ENCODE measurements at places on chromosomes 13 and 19.

DNA sequence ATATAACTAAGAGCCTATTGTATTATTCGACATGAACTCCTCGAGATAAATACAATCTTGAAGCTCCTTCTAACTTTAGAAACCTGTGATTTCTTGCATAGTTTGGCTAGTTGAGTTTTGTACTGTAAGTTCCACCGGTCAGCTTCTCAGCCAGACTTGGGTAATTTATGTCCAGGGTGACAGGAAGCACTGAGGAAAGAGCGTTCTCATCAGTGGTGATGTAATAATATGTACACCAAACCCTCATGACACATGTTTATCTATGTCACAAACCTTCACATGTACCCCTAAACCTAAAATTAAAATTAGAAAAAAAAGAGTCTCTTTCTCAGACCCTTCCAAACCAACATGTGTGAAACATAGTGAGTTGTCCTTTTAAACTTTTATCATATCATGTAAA is 205.7 kb downstream of the KCNRG start:
- DNase-seq: no peak

GRCh38 chr19:20162821-20163220 is 4.2 kb upstream of the ZNF486 start:
- no peak for DNase-seq

GRCh38 chr19:7528192-7528519 is 5.7 kb downstream of the MCOLN1 start:
- no peak for DNase-seq

- no peak for DNase-seq
Measured at GRCh38 chr19:47404334-47405196, 14.8 kb downstream of the MEIS3 start.

DNA sequence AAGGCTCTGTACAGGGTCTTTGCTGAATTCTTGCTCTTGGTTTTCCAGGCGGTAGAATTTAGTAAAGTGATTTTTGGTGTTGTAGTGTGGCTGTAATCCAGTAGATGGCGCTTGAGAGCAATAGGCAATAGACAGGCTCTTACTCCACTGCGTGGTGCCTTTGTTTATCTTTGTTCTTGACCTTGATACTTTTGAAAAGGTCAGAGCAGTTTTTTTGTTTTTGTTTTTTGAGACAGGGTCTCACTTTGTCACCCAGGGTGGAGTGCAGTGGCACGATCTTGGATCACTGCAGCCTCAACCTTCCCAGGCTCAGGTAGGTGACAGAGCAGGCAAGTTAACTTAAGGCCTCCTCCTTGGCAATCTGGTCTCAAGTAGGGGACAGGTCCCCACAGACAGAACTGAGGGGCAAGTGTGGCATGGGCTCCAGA is 12.2 kb upstream of the LILRA5 start:
- DNase-seq: peak; percentile 11

DNA sequence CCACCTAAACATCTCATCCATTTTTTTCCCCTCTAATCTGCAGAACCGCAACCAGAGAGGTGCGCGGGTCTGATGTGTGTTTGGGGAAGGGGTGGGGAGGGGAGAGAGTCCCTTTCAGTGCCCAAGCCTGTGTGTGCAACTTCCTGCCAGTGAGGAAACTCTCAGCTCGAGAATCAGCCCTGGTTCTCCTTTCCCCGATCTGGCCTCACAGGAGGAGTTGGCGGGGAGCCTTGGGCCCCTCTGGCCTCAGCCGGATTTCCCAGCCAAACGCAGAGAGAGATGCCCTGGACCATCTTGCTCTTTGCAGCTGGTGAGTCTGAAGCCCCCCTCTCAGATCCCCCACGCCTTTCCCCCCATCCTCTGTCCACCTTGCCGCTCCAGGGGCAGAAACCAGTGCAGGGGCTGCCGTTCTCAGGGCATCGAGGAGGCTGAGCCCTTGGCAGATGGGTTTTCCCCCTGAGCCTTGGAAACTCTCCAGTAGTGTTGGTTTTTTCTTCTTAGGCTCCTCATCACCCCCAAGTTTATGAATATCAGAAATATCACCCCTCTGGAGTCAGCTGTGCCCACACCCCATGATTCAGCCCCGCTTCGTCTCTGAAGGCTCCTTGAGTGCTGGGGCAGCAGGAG is at the start of gene C19orf38:
TSS of gene C19orf38 (plus strand) at position 186 of the 627 bp plus-strand sequence. CDS start at position 280, 94 bp downstream.
- no peak for DNase-seq

DNA sequence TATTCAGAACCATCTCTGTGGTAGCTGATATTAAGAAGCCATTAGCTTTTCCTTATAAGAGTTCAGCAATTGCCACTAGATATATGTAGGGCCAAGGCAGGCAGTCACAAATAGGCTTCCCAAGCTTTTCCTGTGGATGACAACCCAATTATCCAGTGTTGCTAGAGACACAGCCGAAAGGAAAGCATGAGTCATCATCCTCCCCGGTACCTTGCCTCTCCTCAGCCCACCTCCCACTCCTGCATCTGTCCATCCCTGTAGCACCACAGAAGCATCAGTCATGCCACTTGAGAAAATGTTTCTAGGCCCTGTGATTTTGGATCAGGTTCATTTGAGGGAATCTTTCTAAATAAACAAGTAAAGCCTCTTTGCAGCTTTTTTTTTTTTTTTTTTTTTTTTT is 204.3 kb downstream of the DNAJC15 start:
- no peak for DNase-seq

- DNase-seq: peak; percentile 16
Measured at GRCh38 chr13:50080911-50081678, 65.9 kb downstream of the KCNRG start.

GRCh38 chr13:102183509-102184182 is 218.2 kb downstream of the FGF14 start:
- no peak for DNase-seq

GRCh38 chr13:70385852-70386251 is 277.6 kb upstream of the KLHL1 start:
- no peak for DNase-seq

DNA sequence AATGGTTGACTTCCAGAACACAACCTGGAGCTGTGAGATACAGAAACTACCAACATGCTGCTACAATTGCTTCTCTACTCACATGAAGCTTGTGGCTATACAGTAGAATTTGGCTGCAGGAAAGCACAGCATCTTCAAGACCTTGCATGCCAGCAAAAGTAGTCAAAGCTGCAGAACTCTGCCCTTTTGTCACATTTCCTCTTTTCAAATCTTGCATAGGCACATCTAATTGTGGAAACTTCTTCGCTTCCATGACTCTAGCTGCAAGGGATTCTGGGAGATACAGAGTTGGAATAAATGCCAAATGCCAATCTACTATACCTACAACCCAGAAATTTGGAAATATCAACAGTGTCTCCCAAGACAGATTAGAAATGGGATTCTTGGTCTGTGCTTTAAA is 462.2 kb downstream of the FOXO1 start:
- no peak for DNase-seq

- no peak for DNase-seq
Measured at GRCh38 chr13:82647540-82647939, 1234.7 kb downstream of the SLITRK1 start.

DNA sequence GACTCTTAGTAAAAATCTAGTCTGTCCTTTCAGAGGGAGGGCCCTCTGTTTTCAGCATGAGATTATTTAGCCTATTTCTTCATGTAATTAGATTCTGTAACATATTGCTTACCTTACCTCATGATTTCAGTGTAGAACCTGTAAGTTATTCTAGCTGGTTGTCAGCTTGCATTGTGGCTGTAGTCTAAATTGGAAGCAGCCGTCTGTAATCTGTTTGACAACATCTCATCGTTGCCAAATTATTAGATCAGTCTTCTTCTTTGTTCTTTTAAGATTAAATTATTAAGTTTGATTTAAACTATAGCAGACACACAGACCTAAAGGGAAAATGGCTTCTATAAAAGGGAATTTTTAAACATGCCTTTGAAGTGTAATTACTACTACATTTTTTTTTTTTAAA is 34.8 kb downstream of the SLAIN1 start:
- no peak for DNase-seq

DNA sequence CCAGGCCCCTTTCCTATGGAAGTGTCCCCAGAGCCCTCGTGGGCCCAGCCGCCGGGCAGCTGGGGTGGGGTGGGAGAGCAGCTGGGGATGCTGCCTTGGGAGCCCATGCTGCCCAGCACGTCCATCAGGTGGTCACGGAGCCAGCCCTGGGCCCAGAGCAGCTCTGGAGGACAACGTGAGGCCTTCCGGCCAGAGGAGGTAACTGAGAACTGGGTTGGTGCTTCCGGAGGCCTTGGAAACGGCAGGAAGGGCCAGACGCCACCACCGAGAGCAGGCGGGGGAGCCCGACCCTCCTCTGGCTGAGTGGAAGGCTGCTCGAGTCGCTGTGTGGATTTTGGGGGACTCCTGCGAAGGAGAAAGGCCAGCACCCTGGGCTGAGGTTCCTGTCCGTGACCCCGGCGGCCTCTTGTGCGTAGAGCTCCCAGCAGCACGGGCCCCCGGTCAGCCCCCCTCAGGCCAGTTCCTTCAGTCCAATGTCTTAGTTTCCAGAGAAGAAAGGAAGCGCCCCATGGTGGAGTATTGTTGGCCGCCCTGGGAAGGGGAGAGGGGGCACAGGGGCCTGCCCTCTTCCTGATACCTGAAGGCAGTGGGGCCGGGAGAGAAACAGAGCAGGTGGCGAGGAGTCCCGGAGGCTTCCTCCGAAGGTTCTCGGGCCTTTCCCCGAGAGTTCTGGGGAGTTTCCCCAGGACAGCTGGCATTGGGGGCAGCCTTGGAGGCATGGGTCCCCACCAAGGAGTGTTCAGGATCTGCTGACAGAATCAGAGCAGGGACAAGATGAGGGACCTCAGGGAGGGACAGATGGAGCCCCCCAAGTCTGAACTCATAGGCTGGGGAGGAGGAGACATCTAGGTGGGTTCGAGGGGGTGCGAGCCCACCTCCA is 68.8 kb downstream of the MLLT1 start:
- no peak for DNase-seq

DNA sequence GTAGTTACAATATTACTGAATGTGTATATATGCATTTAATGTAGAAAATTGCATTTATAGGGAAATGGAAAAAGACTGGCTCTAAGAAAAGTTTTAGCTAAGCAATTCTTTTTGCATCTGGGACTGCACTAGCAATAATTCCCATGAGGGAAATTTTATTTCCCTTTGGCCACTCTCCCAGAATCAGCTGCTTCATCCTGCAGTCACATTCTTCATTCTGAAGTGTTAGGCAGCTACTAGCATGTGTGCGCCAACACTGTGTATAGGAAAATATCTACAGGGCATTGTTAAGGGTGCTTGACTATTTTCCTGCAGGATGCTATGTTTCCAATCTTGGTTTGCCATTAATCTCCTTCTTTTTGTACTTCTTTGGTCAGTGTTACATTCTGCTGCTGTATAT is 312.8 kb upstream of the PCDH20 start:
- DNase-seq: no peak

GRCh38 chr13:24129914-24130774 is 30.4 kb upstream of the SPATA13 start:
- DNase-seq: no peak

DNA sequence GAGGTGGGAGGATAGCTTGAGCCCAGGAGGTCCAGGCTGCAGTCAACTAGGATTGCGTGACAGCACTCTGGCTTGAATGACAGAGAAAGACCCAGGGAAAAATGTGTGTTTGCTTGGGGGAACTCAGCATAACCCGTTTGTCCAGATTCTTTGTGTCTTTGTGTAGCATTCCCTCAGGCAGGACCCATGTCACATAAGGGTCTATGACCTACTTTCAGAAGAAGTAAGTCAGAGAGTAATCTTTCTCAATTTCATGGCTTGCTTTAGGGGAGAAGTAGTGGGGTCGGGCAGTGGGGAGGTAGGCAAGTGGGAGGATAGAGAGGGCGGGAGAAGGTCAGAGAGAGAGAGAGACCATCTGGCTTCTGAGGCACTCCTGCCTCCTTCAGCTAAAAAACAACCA is 11.9 kb upstream of the PSPC1 start:
- no peak for DNase-seq

GRCh38 chr19:5481957-5482356 is 26.7 kb downstream of the ZNRF4 start:
- DNase-seq: no peak

DNA sequence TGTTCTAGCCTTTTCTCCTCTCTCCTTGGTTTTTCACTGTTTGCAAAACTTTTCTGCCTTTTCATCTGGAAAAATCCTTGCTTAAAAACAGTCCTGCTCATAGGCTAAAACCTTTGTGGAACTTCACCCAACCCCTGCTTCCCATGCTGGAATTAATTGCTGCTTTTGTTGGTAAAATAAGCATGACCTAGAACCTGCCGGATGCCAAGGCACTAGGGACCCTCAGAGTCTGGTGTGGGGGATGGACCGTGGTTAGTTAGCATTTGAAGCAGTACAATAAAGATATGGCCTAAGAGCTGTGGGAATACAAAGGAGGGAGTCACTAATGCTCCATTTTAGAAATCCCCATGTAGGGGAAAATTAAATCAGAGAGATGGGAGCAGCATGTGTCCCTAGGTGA is 326.3 kb downstream of the KCNRG start:
- DNase-seq: no peak

GRCh38 chr13:40465015-40465390 is 201.4 kb downstream of the FOXO1 start:
- no peak for DNase-seq

- no peak for DNase-seq
Measured at GRCh38 chr13:29877456-29878078, 27.1 kb upstream of the UBL3 start.

GRCh38 chr19:45496349-45496953 is 396 bp downstream of the RTN2 start:
- DNase-seq: no peak

DNA sequence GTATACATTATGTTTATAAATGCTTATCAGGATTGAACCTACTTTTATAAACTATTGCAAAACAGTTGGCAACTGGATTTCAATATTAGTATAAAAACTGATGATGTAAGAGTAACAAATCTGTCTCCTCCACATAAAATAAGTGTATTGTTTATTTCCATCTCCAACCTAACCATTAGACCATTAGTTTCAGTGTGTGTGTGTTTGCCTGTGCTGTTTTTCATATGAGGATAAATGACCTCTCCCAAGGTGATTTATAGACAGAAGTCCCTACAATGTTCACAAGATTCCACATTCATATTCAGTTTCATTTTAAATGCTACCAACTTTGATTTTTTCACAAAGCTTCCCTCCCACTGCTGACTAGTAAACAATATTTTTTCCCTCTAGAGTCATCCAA is 871.6 kb downstream of the PCDH9 start:
- DNase-seq: no peak

- DNase-seq: no peak
Measured at GRCh38 chr19:36081894-36082293, 27.2 kb downstream of the WDR62 start.

DNA sequence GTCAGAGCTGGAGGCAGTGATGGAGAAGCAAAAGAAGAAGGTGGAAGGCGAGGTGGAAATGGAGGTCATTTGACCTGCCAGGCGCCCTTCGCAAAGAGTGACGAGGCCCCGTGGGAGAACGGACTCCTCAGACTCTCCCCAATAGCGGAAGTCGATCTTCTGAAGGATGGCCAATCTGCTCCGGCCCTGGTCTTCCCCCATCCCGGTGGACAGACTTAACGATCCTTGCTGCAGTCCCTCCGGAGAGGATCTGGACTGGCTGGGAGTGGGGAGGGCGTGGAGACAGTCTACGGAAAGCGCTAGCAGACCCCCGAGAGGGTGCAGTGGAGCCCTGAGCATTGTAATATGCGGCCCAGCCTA is 11.9 kb downstream of the EPS8L1 start:
- DNase-seq: no peak

GRCh38 chr19:45523642-45524256 is 16.5 kb downstream of the VASP start:
- no peak for DNase-seq

GRCh38 chr13:102567857-102568256 is 28.9 kb upstream of the TPP2 start:
- no peak for DNase-seq

- no peak for DNase-seq
Measured at GRCh38 chr19:34988119-34988518, 12.0 kb upstream of the GRAMD1A start.
